ENCODE measurements at places on chromosomes 3 and 15.

DNA sequence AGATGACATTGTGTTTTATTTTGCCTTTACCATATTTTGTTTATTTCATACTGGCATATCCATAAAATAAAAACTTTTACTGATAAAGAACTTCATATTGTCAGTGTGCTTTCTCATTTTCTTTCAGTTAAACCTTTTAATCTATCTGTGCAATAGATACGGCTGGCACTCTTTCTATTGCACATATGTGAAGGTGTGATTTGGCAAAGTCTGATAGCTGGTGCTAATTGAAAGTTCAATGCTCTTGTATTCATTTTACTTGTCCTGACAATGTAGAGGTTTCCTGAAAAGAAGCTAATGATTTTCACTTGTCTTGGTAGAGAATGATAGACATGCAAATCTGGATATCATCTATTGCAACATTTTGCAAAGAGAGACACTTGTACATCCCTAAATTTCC is 467.0 kb downstream of the NSUN3 start:
- no peak for DNase-seq

DNA sequence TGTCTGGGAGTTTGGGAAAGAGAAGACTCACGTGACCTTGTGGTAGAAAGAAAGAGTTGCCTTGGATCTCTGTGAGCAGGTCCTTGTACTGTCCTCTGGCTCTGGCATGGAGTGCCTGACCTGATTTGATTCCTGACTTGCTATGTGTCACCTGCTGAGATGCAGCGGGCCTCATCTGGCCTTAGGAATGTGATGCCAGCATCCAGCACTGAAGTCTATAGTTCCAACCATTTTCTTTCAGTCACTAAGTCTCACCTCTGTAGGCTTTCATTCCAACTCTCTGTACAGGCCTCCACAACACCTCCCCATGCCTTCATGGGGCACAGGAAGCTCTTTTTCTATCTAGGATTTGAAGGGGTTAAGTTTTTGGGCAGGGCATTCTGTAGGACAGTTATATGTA is 12.1 kb upstream of the OXSR1 start:
- no peak for DNase-seq

- DNase-seq = no peak
Observed at GRCh38 chr15:51652084-51652668, 29.1 kb upstream of the SCG3 start.

- DNase-seq = no peak
Observed at GRCh38 chr3:59436164-59436958, 386.5 kb upstream of the CFAP20DC start.

- no peak for DNase-seq
Observed at GRCh38 chr3:49794431-49794830, 5.2 kb downstream of the CDHR4 start.

GRCh38 chr3:128146201-128146600 is 7.1 kb upstream of the EEFSEC start:
- no peak for DNase-seq

DNA sequence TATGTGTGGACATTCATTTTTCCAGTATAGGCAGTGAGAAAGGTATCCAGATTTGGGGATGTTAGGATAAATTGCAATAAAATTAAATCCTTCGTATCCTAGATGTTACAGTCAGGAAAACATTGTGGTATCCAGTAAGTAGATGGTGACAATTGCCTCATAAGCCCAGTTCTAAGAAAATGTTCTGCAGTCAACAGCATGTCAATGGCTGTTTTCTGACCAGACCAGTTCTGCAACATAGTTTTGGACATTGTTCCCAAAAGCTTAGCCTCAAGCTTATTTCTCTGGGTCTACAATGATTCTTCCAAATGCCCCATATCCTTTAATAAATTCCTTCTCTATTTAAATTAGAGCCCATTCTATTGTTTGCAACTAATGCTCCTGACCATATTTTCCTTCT is 480.7 kb downstream of the FHIT start:
- no peak for DNase-seq

DNA sequence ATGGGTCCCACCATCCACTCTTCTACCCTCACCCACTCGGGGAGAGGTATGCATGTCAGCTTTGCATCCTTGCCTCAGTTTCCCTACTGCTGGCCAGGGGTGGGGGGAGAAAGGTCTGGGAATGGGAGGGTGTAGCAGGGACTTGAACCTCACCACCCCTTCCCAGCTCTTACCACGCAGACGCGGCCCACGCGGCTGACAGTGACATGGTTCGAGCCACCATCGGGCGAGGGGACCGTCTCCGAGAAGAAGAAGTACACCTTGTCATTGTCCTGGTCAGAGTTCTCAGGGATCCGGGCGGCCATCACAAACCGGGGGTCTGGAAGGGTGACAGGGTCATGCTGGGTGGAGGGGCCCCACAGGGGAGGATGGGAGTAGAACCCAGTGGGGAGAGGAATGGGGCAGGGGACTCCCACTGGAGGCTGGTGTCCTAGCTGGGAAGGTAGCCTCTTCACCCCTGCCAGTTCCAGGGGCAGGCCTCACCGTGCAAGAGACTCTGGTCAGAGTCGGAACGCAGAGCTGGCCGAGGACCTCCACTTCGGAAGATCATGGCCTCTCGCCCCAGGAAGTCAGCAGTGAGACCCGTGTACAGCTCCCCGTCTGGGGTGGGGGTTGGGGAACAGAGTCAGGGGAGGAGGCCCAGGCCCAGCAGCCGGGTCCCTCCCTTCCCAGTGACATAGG is 3.7 kb downstream of the SEMA3G start:
- DNase-seq = no peak

- DNase-seq = no peak
Observed at GRCh38 chr3:158152186-158152585, 42.3 kb downstream of the RSRC1 start.

DNA sequence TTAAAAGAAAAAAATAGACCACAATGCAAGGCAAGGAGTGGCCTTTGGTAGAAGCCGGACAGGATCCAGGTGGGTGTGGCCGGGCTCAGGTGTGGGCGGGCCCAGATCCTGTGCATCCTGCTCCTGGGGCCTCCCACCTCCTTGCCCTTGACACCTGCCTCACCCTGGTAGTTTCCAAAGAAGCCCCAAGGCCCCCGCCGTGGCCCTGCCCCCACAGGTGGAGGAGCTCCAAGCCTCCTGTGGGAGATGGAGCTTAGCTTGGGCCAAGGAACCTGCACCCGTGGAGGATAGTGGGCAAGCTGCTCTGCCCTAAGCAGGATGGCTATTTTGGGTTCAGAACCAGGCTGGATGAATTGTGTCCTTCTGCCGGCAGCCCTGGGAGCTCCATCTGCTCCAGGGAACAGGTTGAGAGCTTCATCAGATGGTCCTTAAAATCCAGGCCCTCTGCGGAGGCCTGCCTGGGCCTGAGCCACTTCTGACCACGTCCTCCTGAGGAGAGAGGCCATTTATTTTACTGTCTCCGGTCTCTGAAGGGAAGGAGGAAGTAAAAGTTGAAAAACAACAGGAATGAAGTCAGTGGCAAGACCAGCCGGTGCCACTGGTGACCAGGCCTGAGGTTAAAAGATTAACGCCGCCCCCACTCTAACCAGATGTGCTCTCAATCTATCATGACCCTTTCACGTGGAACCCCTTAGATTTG is 53.9 kb upstream of the KLF13 start:
- peak; percentile 47 for DNase-seq

DNA sequence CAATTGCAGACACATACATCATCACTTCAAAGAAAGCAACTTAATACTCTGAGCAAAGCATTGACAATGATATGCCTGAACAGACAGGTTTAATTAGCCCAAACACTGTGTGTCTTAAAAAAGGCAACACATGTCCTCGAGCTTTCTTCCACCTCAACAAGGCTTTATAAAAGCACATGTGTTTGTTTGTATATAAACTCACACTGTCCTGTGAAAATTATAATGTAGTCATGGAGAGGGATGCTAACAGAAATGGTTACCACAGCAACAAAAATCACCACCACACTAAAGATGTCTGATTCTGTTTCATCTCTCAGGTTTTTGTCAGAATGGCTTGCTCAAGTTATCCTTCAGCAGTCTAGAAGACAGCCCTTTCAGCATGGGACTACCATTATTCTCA is 314.7 kb downstream of the MAGI1 start:
- no peak for DNase-seq

DNA sequence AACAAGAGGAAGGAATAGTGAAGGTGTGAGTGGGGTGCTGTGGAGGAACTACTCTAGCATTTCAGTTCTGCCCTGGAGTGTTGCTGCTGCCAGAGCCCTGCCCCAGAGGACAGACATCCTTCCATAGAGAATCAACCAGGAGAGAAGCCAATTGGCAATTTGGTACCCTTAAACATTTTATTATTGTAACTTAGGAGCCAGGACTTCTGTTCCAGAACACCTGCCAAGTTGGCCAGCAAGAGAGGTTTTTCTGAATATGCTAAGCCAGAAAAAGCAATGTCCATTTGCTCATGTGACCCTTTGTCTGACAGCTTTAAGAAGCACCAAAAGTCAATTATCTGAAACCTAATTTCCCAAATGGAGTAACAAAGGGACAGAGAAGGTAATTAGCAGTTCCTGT is 264.9 kb downstream of the MEX3B start:
- DNase-seq = no peak

- DNase-seq = peak; percentile 35
Observed at GRCh38 chr3:45163481-45163880, 17.3 kb upstream of the CDCP1 start.

DNA sequence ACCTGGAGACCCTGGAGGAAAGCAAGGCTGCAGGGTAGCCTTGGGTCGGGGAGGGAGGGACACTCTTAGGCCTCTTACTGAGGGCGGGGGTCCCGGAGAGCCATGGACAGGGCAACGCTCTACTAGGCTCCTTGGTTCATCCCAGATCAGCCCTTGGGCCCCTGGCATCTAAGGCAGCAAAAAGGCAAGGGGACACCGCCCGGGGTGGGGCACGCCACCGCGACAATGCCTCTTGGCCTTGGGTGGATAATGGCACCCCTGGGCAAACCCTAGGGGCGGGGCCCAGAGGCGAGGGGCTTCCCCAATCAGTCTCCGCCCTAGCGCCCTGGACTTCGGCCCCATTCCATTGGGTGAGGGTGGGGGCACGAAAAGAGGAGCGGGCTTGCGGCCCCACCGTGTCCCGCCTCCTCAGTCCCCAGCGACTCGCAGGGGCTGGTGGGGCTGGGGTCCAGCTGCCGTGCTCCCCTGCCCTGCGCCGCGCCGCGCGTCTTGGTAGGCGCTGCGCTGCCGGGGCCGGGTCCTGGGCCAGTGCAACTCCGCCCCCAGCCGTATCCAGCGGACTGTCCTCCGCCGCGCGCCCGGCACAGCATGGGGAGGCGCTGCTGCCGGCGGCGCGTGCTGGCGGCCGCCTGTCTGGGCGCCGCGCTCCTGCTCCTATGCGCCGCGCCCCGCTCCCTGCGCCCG is at the start of gene CHST13:
TSS of gene CHST13 (plus strand) at position 411 of the 684 bp plus-strand sequence. CDS start at position 589, 178 bp downstream.
- no peak for DNase-seq

GRCh38 chr3:114698146-114699105 is 404.6 kb downstream of the TIGIT start:
- no peak for DNase-seq

GRCh38 chr15:60414016-60414682 is 16.4 kb upstream of the ANXA2 start:
- DNase-seq = no peak

DNA sequence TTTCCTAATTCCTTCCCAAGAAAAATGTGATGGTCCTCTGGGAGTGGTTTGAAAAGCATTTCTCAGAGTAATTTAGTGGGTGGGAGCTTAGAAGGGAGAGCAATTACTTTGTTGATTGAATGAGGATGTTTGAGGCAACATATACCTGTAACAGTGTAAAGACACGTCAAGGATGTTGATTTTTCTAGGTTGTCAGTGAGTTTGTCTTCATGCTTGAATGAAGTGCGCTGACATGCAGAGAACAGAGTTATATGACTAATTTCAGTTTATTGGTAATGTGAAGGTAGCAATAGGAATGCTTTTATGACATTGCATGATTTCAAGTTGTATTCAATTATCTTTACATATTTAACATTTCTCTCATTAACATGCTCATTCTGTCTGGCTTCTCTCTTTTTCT is 286.9 kb downstream of the NFKBIZ start:
- no peak for DNase-seq

- DNase-seq = no peak
Observed at GRCh38 chr15:84814916-84815315, 2.2 kb upstream of the ALPK3 start.

GRCh38 chr3:156691920-156692319 is 17.5 kb downstream of the TIPARP start:
- DNase-seq = no peak

DNA sequence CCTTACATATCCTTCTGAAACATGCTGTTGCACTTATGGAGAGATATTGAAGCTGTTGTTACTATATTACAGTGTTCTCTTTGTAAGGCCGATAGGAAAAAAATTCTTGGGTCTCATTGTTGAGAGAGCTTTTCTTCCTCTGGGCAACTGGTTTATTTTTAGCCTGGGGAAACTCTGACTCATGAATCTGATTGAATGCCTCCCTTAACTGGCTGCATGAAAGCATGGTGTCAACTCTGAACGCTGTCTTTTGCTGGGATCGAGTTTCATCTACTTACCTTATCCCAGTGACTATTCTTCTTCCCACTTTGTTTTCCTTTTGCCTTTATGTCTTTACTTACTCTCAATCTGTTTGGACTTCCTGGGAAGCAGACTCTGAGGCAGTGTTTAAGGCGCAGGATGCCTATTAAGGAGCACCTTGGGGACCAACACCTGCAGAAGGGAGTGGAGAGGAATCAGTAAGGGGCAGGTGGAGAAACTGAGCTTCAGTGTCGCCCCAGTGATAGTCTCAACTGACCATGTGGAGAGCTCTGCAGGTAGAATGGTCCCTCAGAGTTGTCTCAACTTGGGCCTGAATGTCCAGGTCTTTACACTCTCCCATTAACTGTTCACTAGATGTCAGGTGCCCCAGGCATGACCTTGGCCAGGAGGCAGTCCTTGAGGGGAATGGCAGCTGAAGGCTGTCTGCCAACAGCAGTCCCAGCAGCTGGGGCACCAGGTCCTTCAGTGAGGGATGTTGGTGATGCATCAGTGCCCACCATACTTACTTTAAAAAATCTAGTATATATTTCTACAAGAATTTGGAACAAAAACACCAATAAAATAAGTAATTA is 88.9 kb upstream of the CCNL1 start:
- peak; percentile 94 for DNase-seq

GRCh38 chr15:73904026-73904815 is 22.0 kb upstream of the LOXL1 start:
- DNase-seq = no peak

GRCh38 chr3:30667280-30667651 is 60.9 kb downstream of the TGFBR2 start:
- no peak for DNase-seq

DNA sequence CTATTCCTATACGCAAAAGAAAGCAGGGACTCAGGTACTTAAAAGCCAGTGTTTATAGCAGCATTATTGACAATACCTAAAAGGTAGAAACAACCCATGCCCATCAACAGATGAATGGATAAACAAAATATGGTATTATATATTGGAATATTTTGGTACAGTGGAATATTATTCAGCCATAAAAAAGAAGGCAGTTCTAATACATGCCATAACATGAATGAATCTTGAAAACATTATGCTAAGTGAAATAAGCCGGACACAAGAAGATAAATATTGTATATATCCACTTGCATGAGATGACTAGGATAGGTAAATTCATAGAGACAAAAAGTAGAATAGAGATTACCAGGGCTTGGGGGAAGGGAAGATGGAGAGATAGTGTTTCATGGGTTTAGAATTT is 9.2 kb downstream of the FNDC3B start:
- no peak for DNase-seq

GRCh38 chr3:73815966-73816365 is 191.2 kb upstream of the PDZRN3 start:
- no peak for DNase-seq
